Left lung (tissue), 14 donors: ENCODE measurements at places on chromosomes 12 and 14. TPM values are rescaled to one million over a fixed set of nuclear protein-coding genes. Genes with fewer than 3 reads are reported as not detected.

DNA sequence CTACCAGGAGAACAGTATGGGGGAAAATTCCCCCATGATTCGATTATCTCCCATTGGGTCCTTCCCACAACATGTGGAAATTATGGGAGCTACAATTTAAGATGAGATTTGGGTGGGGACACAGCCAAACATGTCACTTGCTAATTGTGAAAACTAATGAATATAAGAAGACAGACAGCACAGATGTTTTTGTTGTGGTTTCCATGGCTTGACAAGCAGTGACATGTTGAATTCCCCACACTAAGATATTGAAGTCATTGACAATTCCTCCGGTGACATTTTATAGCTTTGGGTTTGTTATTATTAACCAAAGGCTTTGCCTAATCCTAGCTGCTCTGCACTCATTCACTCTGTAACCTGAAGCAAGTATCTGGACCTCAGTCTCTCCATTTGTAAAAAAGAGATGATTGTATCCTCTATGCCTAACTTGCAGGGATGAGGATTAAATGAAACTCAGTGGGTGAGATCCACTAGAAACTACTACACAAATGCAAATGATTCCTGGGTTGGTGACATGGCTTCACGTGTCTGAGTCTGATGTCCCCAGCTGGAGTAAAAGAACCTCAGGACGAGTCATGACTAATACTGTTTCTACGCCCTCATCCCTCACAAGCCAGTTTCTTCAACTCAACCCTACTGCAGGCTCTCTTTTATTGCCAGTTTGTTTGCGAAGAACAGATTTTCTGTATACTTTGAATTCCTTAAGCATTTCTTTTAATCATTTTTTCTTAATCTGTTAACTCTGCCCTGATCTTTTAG, 71.6 kb downstream of the ASCL1 start:
- DNase-seq = no peak

Gene ALDH1L2
- 21.4 TPM for total RNA-seq

GRCh38 chr12:111788178-111788654, 21.5 kb downstream of the ALDH2 start:
- DNase-seq = no peak

DNA sequence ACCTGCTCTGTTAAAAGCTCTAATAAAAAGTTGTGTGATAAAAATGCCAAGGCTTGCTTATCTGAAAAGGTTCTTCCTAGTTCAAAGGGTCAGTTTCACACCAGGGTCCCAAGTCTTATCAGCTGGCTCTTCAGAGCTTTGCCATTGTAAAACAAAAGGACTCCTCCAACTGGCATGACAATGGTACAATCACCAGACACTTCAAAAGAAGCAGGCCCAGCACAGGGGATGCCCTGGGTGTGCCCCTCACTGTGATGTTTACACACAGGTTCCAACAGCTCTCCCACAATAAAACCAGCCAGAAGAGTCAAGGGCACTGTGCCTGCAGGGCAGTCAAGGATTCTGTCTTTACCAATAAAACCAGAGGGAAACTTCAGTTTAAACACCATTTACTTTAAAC, 78.7 kb downstream of the PRICKLE1 start:
- no peak for DNase-seq

GRCh38 chr12:98922871-98923270, 277.8 kb downstream of the APAF1 start:
- DNase-seq = no peak

Gene UTP20
- total RNA-seq = 19.4 TPM
